Cerebellar cortex (tissue), 1 donor: ENCODE measurements at places on chromosomes 11 and 22.

- DNase-seq = no peak
Observed at GRCh38 chr11:94132152-94132558, 3.5 kb downstream of the PANX1 start.

DNA sequence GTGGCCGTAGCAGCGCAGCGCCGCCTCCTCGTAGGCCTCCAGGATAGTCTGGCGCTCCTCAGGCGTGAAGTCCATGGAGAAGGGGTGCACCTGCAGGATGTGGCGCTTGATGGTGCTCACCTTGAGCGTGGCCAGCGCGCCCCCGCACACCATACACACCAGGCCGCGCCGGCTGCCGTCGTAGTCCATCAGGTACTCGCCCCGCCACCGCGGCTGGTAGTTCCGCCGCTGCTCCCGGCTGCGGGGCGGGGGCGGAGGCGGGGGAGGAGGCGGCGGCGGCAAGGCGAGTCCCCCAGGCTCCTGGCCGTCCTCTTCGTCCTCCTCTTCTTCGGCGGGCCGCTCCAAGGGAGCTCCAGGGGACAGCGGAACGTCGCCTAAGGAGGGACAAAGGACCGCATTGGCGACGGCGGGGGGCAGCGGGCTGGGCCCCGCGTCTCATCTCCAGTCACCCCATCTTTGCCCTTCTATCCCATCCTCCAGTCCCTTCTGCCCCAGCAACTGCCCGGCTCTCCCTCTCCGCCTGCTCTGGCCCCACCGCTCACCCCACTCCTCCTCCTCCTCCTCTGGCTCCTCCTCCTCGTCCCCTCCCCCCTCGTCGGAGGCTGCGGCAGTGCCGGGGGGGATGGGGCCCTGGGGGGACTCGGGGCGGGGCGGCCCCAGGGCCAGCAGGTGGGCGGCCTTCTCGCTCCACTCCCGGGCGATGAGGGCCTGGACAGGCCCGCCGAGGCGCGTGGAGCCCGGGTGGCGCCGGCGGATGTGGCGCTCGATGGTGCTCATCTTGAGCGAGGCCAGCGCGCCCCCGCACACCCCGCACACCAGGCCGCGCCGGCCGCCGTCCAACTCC is 4.9 kb downstream of the ZFTA start:
- DNase-seq = no peak

DNA sequence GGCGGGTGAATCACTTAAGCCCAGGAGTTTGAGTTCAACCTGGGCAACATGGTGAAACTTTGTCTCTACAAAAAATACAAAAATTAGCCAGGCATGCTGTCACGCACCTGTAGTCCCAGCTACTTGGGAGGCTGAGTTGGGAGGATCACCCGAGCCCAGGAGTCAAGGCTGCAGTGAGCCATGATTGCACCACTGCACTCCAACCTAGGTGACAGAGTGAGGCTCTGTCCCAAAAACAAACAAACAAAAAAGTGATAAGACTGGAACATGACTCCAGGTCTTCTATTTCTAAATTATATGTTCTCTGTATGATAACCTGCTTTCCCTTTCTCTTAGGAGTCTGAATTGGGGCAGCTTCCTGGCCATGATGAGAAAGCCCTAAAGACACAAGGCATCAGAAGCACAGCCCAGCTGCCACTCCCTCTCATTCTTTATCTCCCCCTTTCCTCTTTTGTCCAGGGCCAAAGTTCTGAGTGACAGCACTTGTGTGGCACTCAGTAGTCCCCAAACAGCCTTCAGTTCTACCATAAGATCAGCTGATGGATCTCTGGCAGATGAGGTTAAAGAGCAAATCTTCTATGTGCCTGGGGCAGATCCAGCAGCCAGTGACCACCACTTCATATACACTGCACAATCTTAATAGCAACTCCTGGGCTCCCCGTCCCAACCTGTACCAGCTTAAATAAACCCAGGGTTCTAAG is 136.0 kb downstream of the C11orf58 start:
- DNase-seq = no peak

DNA sequence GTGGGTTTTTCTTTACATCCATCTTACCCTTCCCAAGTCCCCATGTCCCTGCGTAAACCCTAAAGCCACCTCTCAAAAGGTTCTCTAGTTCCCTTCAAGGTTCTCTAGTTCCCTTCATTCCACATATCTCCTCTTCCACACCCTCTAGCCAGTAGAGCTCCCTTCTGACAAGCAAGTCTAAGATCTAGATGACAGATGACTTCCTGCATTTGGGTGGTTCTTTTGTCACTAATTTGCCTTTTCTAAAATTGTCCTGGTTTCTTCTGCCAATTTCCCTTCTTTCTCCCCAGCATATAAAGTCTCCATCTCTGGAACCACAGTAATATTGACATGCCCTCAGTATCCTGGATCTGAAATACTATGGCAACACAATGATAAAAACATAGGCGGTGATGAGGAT is 7.8 kb downstream of the CD3E start:
- no peak for DNase-seq

- DNase-seq = no peak
Observed at GRCh38 chr11:3106736-3107524, 49.7 kb upstream of the CARS1 start.

- DNase-seq = no peak
Observed at GRCh38 chr11:115164774-115165173, 339.4 kb downstream of the CADM1 start.

DNA sequence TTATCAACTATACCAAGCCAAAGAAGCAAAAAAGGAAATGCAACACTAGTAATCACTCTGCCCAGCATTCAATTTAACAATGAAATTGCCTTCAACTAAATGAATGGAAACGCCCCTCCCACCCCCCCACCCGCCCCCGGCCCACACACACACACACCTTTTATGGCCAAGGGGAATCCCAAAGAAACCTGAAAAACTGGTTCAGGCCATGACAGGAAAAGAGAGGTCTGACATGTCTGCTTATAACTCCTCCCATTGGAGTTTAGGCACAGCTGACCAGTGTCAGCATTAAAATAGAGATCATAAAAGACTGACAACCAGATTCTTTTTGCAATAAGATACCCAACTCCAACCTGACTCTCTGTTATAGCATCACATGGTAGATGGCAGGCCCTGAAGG is 42.6 kb downstream of the ACER3 start:
- DNase-seq = no peak
